ENCODE measurements at places on chromosomes 5 and 9.

- DNase-seq: no peak
Measured at GRCh38 chr5:158848634-158849033, 251.1 kb downstream of the EBF1 start.

- no peak for DNase-seq
Measured at GRCh38 chr5:112641515-112642110, 96.1 kb upstream of the APC start.

DNA sequence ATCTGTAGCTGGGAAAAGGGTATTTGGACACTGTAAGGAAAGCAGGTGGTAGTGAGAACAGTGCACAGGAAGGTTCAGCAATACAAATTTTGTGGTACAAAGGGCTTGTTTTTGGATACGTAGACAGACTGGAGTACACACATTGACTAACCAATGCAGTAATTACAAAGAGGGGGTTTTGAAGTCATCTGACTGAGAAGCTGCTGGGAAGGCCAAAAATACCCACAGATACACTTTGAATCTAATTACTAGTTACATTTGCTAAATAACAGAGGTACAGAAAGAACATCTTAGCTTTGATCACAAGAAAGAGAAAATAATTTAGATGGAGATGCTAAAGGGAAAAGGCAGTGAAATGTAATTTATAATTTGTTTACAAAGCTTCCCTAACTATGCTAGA lies 45.9 kb downstream of the PKD2L2 start:
- no peak for DNase-seq

DNA sequence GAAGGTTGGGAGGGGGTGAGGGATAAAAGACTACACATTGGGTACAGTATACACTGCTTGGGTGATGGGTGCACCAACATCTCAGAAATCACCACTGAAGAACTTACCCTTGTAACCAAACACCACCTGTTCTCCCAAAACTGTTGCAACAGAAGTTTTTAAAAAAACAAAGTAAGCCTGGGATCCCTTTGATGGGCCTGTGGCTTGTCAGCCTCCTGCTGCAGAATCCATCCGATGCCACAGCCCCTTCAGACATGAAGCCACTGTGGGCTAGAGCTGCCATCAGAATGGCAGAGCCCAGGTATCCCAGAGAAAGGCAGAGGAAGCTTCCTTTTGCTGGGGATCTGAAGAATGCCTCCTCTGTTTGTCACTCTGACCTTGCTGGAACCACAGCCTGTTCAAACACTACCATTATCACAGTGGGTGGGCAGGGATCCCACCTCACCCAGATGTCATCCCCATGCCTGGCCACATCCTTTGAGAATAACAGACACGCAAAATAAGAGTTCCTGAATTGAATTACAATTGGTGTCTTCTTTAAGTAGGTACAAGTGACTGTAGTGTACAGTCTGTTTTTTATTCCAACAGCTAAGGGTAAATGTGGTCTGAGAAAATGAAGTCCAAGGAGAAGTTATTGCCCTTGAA lies 78.1 kb upstream of the DIRAS2 start:
- DNase-seq: no peak

DNA sequence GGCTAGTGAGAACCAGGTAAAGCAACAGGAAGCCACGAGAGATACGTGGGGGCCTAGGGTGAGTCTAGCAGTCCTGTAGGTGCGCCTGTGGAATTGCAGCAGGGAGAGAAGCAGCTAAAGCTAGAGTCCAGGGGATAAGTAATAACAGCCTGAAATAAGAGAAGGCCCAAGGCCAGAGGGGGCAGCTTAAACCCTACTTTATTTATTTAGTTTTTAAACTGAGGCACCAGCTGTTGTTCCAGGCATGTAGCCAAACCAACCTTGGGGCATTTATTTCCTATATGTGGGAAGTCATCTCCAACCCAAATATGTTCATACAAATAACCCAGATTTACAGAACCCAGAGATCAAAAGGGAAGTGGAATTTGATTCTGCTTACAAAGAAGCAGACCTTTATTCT lies 93.5 kb downstream of the GLDC start:
- DNase-seq: no peak

- DNase-seq: no peak
Measured at GRCh38 chr5:93590493-93590892, 7.5 kb downstream of the NR2F1 start.

DNA sequence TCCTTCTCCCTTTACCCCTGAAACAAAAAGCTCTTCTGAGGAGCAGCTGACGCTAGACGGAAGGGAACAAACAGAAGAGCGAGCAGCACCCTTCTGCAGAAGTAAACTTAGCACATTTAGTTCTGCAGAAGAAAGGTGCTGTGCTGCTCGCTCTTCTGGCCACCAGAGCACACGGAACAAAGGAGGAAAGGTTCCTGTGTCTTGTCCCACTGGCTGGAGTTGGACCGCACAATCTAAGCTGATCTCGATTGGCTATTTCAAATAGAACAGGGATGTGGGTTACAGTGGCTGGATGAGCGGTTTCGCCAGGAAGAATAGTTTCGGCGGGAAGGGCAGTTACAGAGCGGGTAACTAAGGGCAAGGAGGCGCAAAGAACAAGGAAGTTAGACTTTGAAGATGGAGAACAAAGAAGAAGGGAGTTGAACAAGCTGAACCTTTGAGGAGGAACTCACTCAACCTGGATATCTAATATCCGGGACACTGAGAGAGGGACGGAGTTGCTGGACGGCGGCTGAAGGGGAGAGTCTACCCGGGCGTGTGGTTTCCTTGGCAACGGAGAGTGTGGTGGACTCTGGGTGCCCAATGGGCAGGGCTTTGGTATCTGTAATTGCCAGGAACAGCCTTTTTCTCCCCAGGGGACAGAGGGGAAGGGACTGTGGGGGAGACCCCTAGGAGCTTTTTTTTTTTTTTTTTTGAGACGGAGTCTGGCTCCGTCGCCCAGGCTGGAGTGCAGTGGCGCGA lies 7.1 kb downstream of the GTF3C5 start:
- DNase-seq: no peak

DNA sequence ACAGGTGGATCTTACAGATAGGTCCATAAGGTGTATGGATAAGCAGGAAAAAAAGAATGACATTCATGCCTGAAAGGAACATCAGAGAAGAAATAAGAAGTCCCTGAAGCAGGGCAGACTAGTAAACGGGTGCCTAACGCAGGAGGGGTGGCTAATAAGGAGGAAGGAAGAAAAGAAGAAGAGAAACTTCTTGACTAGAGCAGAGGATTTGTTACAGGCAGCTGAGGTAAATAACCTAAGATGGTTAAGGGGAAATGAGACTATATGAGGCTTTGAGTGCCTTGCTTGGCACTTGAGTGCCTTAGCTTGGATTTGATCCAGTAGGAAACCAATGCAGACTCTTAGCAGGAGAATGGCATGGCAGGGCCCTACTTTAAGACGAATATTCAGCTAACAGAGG lies 313.5 kb upstream of the PDE4D start:
- DNase-seq: no peak

DNA sequence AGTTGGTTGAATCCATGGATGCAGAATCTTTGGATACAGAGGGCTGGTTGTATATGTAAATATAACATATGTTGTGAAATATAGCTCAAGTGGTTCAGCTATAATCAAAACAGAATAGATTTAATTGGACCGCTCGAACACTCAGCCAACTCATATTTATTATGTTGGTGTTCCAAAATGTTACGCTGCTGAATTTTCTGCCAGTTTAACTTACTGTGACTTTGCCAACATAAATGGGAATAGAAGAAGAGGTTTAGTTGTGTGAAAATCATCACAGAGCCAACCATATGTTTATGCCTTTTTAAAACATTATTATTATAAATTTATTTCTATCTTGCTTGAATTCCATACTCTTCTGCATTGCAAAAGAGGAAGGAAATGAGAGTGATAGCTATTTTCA lies 178.2 kb upstream of the FBXL7 start:
- DNase-seq: no peak

DNA sequence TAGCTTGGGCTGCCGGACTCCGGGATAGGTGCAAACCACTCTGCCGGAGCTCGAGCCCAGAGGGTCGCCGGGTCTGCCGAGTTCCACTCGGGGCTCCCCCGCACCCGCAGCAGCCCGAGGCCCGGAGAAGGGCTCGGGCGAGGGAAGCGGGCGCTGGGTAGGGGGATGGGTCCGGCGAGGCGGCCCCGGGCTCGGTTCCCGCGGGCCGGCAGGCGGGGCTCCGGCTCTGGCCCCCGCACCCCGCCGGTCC lies 507 bp downstream of the RICTOR start:
- no peak for DNase-seq

GRCh38 chr9:119298076-119298853 lies 71.0 kb downstream of the BRINP1 start:
- DNase-seq: no peak

DNA sequence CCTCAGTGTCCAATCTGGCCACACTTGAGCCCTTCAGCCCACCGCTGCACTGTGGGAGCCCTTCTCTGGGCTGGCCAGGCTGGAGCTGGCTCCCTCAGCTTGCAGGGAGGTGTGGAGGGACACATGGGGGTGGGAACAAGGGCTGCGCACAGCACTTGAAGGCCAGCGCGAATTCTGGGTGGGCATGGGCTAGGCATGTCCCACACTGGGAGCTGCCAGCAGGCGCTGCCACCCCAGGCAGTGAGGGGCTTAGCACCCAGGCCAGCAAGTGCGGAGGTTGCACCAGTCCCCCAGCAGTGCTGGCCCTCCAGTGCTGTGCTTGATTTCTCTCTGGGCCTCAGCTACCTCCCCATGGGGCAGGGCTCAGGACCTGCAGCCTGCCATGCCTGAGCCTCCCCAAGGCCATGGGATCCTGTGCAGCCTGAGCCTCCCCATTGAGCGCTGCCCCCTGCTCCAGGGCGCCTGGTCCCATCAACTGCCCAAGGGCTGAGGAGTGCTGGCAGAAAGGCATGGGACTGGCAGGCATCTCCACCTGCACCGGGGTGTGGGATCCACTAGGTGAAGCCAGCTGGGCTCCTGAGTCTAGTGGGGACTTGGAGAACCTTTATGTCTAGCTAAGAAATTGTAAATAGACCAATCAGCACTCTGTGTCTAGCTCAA lies 148.2 kb downstream of the EMB start:
- DNase-seq: no peak

DNA sequence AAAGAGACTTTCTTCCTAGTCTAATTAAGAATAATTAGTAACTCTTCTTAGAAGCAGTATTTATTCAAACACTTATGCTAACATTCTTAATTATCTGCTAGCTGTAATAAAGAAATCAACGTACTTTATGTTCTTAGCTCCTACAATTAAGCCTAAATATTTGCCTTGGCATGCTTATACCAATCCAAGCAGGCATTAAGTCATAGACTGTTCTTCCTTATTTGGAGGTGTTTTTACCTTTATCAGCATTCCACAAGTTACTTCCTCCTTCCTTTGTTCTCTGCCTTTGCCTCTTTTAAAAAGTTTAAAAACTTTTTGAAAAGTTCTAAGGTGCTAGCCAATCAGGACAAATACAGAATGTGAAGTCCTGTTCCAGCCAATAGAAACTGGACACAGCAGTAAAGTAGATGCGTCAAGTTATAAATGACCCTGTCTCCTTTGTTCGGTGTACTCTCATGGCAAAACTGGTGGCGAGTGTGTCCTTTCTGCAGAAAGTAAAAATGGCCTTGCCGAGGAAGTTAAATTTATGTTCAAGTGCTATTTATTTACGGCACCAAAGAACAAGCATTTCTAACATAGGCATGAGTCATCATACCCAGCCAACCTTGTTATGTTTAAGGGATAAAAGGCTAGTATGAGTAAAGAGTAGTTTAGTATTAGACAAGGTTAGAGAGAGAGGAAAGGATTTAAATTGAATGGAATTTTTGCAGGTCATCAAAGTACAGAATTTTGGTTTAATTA lies 58.6 kb downstream of the GPBP1 start:
- no peak for DNase-seq

DNA sequence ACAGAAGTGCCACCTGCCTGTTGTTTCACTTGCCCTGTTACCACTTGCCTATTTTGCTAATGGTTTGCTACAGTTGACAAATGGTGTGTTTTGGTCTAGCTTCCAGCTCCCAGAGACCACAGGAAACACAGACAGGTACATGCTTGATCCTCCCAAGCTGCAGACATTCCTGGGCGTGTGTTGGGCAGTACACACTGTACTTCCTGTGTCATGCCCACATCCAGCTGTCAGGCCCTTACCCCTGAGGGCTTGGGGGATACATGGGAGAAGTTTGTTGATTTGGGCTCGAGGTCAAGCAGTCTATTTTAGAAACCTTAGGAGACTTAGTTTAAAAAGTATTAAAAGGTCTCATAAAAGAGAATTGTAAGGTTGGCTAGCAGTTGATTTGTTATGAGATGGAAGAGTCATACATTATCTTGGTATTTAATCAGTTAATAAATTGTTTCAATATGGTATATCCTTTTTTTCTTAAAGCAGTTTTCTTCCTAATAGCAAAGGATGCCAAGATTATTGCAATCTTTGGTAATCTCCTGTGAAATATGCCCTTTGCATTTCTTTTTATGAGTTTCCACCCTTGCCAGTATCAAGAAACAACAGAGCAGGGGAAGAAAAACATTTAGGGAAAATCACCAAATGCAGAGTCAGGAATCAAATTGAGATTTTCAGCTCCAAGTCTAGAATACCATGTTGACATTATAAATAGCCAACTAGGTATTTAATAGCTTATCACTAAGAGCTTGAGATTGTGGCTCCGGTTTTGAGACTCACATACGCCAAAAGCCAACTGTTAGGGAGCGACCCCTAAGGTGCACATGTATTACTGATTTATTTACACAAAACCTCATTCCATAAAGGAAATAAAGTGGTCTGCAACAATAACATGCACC lies 52.3 kb upstream of the CD180 start:
- no peak for DNase-seq

DNA sequence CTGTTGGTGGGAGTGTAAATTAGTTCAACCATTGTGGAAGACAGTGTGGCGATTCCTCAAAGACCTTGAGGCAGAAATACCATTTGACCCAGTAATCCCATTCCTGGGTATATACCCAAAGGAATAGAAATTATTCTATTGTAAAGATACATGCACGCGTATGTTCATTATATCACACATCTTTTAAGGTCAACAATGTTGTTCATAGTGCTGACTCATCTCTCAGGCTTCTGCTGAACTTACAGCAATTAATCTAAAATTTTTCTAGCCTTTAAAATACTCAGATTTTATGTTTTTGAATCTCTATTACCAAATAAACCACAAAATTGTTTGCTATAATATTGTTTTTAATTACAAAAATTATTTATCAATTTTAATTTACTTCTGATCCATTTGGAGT lies 38.8 kb upstream of the ZNF618 start:
- no peak for DNase-seq

DNA sequence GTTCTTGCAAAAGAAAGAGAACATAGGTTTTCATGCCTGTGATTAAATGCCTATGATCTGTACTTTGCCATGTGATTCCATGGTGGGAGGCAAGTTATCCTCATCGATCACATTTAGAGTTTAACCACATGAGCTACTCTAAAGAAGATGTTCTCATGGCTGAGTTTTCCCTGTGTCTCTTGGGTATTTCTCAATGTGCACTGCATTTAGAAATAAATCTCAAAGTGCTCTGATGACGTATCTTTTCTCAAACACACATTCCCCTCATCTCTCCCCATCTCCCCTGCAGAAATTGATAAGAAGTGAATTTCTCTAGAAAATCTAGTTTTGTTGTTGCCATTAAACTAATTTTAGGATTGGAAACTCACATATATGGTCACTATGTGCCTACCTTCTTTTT lies 282.2 kb downstream of the SEMA5A start:
- DNase-seq: no peak
